Stimulated activated naive CD8-positive, alpha-beta T cell treated with anti-CD3 and anti-CD28 coated beads, Interleukin-15, amount 100 ng/mL, for 72 hours (primary cell): ENCODE measurements at places on chromosomes 6 and 20.

DNA sequence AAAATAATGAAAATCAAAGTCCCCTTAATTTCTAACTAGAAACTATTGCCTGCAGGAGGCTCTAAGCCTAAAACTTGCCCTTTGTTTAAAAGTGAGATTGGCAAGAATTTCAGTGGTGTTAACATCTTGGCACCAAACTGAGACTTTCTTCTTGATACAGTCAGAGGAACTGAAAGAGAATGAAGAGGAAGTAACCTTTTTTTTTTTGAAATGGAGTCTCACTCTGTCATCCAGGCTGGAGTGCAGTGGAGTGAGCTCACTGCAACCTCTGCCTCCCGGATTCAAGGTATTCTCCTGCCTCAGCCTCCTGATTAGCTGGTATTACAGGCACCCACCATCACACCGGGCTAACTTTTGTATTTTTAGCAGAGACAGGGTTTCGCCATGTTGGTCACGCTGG is 3.6 kb downstream of the DOP1A start:
- DNase-seq, result no peak

DNA sequence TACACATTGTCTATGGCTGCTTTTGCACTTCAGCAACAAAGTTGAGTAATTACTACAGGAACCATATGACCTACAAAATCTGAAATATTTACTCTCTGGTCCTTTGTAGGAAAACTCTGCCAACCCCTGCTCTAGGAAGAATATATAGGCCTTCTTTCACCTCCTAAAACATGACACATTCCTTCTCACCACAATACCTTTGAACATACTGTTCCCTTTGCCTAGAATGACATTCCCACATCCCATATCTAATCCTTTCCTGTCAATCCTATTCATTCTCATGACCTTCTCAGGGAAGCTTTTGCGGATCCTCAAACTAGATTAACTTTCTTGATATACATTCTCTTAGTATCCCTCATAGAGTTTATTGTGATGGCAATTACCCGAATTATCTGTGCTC is 18.0 kb upstream of the NCOA6 start:
- no peak for DNase-seq

DNA sequence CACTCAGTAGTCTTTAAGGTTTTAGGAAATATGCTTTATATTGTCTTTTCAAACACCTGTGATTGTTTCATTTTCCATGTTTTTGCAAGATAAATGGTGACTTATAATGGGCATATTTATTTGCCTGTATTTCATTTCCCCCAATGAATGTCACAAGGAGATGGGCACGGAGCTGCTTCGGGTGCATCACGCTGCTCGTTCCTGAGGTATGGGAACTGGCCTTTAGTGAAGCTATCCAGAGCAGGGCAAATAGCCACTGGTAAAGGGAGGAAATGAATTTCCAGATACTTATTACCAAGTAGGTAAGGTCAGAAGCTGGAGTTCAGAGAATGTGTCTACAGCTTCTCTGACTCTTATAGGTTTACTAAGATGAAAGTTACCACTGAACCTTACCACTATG is 3.7 kb downstream of the POU3F2 start:
- no peak for DNase-seq

DNA sequence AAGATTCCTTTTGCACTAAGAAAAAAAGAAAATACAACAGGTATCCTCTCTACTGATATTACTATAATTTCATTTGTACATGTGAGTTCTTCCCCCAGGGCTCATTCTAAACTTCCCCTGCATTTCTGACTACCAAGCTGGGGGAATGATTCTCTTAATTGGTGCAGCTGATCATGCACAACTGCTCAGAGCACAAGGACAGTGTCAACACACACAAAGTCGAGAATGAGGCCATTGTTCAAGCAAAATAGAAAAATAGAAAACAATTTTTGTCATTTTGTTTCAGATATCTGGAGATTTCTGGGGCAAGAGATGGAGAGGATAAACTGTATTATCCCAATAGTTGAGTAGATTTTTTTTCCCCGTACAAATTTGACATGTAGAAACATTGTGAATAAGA is 236.3 kb downstream of the HAO1 start:
- no peak for DNase-seq

DNA sequence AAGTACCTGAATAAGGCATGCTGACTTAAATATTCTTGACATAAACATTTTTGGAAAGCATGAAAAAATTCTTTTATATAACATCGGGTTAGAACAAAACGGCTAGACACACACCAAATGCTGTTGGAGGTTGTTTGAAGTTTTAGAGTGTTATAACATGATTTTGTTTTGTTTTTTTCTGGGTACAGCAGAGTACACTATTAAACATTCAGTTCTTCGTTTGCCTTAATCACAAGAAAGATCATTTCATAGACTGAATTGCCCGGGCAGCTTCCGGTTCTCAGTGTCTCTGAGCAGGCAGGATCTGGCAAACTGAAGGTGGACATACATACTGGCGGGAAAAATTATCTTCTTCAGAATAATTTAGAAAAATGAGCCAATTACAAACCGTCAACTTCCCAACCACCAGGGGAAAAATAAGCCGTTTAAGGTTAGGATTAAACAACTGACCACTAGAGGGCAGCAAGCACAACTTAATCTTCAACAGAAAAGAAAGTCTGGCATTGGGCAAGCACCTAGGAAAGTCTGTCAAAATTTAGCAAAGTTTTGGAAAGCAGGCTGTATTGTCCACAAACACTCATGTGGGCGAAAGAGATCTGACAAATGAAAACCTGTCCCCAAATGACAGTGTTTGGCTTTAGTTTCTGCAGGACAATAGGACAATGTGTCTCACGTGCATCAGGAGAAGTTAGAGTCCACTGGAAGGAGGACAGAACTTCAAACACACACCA is 15.0 kb downstream of the ZNF217 start:
- DNase-seq, result peak; percentile 73

DNA sequence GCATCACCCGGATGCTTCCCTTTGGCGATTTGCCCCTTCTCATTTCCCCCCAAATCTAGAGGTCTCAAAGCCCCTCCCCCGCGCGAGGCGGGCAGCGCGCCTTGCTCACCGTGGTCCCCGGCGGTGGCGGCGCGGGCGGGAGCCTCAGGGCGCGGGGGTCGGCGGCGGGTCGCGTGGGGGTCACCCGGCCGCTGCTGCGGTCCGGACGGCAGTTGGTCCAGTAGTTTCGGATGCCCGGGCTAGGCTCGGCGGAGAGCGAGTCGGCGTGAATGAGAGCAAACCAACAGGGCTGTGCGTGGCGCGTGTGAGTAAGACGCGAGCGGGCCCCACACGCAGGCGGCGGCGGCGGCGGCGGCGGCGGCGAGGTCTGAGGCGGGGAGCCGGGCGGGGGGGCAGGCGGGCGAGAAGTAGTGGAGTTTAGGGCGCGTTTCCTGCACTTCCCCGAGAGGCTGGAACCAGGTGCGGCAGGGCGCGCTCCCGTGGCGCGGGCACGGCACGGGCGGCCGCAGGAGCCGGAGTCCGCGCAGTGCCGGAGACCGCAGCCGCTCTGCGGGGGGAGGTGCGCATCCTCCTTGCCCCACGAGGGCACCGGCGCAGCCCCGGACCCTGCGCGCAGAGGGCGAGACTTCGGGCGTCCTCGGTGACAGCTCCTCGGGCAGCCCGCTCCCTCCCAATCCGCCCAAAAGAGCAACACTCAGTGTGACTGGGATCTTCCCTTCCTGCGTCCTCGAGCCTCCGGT is 567 bp downstream of the HS3ST5 start:
- no peak for DNase-seq

GRCh38 chr6:22394691-22395090 is 97.9 kb upstream of the PRL start:
- DNase-seq, result no peak

GRCh38 chr6:21596145-21596948 is 2.8 kb downstream of the SOX4 start:
- DNase-seq, result peak; percentile 18
